ENCODE measurements at places on chromosomes 4 and X.

- no peak for ATAC-seq
These were observed 34.5 kb downstream of the TNIP2 start for GRCh38 chr4:2721586-2721985.

GRCh38 chr4:123856689-123857545, 460.3 kb downstream of the SPRY1 start:
- ATAC-seq, result peak; percentile 23

DNA sequence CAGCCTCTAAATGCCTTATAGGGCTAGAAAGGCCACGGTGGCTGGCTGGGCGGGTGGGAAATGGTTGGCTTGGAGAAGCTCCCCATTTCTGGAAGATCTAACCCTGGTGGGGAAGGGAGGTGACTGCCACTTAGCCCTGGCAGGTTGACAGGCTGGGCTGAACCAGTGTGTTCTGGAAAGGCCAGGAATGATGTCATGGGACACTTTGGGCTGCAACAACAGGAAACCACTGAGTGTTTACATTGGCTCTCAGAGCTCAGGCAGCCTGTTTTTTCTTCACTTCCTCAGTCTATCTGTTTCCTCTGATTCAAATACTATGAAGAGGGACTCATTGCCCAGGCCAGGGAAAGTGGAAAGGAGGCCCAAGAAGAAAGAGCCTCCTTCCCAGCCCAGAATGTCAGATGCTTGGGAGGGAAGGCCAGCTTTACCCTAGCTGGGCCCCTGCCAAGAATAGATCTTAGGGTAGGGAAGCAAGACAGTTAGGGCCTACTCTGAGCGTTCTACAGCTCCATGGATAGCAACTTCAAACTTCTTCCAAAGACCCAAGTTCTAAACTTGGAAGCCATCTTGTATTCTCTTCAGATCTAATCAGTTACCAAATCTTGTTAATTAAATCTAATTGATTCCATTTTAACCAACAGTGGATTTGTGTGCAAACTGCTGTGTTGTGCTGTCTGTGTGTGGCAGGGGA, 65.8 kb upstream of the MSN start:
- ATAC-seq, result peak; percentile 93

GRCh38 chr4:166091912-166092510, 219.0 kb downstream of the TLL1 start:
- ATAC-seq, result no peak

- ATAC-seq, result no peak
These were observed 135.0 kb upstream of the TENT5D start for GRCh38 chrX:80285131-80285773.

- ATAC-seq, result no peak
These were observed 184.8 kb downstream of the GABRG1 start for GRCh38 chr4:45939056-45939455.

Data from esophagus mucosa (tissue), 1 donor.